ENCODE measurements at places on chromosomes 3 and 15. TPM values are rescaled to one million over a fixed set of nuclear protein-coding genes. Genes with fewer than 3 reads are reported as not detected.
A peak's percentile ranks its signal among the peaks of the same experiment; 100 is the strongest.

- peak; percentile 61 for DNase-seq
Measured at GRCh38 chr15:44713006-44713966, 2.0 kb downstream of the B2M start.

- DNase-seq: no peak
Measured at GRCh38 chr3:143831994-143832393, 16.3 kb downstream of the SLC9A9 start.

DNA sequence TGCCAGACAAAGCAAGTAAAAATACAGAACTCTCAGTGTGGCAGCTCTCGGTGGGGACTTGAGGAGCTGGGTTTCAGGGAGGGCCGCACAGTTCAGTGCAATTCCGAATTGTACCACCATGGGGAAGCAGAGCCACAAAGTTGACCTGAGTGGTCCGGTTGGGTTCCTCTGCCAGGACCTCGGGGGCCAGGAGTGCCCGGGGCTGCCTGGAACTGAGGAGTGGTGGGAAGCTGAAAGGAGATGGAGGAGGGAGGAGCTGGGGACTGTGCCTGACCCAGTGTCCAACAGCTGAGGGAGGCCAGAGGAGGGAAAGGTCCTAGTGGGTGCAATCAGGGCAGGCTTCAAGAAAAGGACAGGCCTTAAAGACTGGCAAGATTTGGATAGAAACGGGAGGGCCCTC lies 32.2 kb upstream of the TRH start:
- peak; percentile 64 for DNase-seq

DNA sequence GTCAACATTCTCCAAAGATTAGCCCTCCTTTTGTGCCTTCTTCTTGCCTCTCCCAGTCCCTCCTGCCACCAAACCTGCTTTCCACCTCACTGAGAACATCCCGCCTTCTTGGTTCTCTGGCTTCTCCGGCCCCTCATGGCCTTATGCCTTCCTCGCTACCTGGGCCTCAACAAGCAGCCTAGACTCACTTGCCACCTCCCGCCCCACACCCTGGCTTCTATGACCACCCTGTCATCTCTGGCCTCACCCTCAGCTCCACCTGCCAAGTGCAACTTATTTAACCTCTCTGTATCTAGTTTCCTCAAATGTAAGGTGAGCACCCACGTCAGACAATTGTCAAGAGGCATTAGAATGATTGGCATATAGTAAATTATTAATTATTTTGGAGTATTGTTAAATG lies 68.8 kb upstream of the MEX3B start:
- no peak for DNase-seq

DNA sequence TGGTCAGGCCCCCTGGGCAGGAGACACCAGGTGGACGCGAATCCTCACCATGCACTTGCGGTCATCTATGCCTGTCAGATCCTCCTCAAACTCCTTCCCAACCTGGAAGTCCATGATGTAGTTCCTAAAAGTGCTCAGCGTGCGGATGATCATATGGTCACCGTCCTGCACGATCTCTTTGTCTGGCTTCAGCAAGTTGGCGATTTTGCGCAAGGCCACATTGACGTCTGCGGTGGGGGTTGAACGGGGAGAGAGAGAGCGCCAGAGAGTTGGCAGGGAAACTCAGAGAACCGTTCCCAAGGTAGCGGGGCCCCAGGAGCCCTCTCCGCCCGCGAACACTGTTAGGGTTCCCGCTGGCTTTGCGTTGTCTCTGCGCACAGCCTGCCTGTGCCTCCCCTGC lies 809 bp downstream of the RBP1 start:
- DNase-seq: peak; percentile 79

- DNase-seq: peak; percentile 92
Measured at GRCh38 chr15:69253156-69253555, 45.6 kb upstream of the PAQR5 start.

DNA sequence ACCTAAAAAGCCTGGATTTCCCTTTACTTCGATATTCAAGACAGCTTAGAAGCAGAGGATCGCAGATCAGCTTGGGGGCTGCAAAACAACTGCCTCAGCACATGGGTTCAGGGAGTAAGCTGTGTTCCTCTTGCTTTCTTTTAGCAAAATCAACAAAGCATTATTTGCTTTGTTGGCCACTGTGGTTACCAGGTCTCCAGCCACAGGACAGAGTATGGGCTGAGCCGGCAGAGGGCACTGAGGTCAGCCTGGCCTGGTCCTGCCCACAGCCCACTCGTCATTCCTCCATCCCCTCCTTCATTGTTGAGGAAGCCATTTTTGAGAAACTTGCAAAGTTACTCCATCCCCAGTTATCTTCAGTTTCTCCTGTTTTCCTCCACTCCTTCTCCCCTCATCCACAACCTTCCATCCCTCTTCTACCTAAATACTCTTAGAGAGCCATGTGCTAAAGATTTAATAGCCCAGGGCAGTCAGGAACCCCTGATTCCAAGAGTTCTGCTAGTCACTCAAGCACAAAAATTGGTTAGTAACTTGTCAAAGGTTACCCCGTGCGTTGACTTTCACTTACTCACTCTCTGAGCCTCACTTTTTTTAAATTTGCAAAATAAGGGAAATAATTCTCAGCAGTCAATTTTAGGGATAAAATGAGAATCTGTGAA lies 60.0 kb upstream of the HES1 start:
- DNase-seq: no peak

- DNase-seq: no peak
Measured at GRCh38 chr15:71202712-71203111, 87.4 kb downstream of the THSD4 start.

GRCh38 chr15:42375252-42375651 lies 16.0 kb downstream of the CAPN3 start:
- DNase-seq: no peak

DNA sequence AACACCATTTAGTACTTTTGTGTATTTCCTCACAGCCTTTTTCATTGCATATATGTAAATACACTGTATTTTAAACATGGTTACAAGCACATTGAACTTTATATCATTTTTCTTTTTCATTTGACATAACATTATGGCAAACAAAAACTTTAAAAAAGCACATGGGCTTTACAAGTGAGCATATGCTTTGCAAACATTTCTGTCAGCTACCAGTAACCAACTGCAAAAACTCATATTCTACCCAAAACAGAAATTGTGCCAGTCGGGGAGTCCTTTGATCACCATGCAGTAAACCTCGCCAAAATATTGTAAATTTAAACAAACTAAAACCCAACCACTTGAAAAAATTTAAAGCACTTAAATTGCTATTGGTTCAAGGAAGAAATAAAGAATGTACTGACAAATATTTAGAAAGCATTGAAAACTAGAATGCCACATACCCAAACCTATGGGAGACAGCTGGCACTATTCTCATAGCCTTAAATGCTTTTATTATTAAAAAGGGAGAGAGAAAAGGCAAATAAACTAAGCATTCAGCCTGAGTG lies 24.4 kb downstream of the ZNF710 start:
- DNase-seq: no peak

DNA sequence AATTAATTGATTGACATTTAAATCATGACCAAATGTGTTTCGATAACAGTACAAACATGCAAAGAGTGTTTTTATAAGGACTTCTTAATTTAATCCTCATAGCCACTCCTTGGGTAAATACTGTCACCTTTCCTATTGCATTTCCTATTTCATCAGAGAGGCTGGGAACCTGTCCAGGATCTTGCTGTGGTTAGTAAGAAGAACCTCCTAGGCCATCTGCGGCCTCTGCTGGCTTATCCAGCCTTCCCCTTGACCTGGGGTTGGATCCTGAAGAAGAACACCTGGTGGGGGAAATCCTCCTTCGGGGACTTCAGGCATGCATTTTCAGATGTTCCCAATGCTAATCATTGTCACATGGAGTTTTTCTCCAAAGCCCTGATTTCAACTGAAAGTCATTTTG lies 25.5 kb downstream of the GLDN start:
- DNase-seq: peak; percentile 95

GRCh38 chr3:16509721-16510619 lies 3.5 kb downstream of the RFTN1 start:
- DNase-seq: no peak

DNA sequence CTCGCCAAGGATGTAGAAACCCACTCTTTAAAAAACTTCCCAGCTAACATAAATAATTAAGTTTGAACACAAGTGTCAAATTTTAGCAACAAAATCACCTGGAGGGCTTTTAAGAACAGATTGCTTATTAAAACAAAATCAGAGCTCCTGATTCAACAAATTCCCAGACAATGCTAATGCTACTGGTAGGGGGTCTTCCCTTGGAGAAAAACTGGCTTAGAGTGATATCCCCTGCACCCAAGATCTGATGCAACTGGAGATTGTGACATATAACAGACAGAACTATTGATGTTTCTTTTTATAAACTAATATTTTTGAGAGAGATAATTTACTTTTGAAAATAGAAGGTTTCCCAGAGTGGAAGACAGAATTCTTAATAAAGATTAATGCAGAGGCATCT lies 19.9 kb downstream of the IGSF10 start:
- DNase-seq: no peak

- peak; percentile 85 for DNase-seq
Measured at GRCh38 chr3:157443905-157444796, 7.5 kb downstream of the PTX3 start.

DNA sequence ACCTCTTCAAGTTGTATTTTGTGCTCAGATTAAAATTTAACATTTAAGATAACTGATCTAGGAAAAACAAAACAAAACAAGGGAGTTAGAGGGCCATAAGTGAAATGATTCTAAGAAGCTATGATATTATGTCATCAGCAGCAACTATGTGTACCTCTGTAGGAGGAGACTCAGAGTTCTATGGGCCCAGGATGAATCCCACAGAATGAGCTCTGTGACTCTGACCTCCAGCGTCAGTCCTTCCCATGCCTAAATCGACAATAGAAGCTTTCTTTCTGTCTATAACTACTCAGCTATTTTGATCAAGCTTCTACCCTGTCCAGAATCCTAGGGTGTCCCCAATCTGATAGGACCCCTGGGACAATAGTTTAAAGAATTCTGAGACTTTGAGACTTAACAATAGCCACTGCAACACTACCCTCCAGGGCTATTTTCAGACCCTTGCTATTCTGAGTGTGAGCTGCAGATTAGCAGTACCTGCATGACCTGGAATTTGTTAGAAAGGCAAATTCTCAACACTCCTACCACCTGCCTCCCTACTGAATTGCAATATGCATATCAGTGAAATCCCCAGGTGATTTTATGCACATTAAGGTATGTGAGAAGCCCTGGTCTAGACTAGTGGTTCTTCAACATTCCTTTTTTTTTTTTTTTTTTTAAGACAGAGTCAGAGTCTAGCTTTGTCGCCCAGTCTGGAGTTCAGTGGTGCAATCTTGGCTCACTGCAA lies 66.7 kb downstream of the ARHGAP31 start:
- no peak for DNase-seq

GRCh38 chr15:87661454-87662355 lies 594.8 kb downstream of the NTRK3 start:
- DNase-seq: no peak

DNA sequence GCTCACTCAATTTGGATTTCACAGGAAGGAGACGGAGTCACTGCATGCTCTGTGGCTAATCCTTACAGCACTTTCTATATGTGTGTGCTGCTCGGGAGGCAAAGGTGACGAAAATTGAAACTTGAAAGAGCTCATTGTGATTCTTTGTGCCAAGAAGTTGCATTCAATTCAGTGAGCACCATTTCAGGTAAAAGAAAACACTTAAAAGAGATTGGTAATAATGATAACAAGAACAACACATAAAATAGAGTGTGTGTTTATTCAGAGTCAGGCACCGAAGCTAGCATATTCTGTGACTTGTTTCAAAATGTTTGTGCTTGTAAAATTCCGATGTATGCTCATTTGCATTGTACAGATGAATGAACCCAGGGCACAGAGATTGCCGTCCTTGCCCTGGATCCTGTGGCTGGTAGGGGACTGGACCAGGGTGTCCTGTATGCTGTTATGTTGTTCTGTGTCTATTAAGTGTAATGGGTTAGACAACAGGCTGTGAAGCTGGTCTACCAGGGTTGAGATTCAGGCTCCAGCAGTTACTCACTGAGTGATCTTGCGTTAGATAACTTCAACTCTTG lies 193.3 kb upstream of the PROK2 start:
- DNase-seq: no peak

GRCh38 chr3:45593708-45594601 lies 596 bp upstream of the LIMD1 start:
- DNase-seq: peak; percentile 56

PEX5L gene
- 0.27 TPM for total RNA-seq

SHF gene
- 1.9 TPM for total RNA-seq

ABHD2 gene
- total RNA-seq: 100 TPM

PLCB2 gene
- total RNA-seq: not detected

BFSP2 gene
- total RNA-seq: not detected

TTLL13 gene
- total RNA-seq: 0.09 TPM

KNL1 gene
- total RNA-seq: 1.3 TPM

CGGBP1 gene
- total RNA-seq: 104 TPM

NPAP1 gene
- total RNA-seq: 0.16 TPM

TMEM207 gene
- total RNA-seq: not detected

Measured in fibroblast of the aortic adventitia (primary cell).